Germinal center (tissue), 1 donor: ENCODE measurements at places on chromosomes 12 and 14.

DNA sequence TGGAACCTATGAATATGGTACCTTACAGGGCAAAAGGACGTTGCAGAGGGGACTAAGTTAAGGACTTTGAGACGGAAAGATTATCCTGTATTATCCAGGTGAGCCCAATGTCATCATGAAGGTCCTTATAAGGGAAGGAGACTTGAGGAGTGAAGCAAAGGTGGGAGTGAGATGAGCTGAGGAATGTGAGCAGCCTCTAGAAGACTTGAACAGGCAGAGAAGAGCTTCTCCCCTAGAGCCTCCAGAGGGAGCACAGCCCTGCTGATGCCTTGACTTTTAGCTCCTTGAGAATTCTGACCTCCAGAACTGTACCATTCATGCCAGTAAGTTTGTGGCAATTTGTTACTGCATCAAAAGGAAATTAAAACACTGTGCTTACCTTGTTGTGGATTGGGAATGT lies 41.8 kb upstream of the DCD start:
- no peak for DNase-seq

DNA sequence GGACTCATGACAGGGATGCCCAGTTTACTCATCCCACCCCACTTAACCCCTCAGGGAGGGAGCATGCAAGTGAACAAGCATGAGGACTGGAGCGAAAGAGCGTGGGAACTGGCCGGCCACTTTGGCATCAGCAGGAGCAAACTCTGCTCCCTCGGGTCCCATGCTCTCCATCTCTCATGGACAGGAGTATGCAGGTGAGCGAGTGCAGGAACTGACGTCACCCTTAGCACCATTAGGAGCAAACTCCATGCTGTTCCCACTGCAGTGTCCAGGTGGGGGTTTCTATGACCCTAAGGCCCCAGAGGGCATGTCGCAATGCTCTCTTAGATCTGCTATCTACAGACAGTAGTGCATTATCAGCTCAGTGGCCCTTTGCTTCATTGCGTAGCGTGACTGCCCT lies 821.8 kb upstream of the LRFN5 start:
- no peak for DNase-seq

DNA sequence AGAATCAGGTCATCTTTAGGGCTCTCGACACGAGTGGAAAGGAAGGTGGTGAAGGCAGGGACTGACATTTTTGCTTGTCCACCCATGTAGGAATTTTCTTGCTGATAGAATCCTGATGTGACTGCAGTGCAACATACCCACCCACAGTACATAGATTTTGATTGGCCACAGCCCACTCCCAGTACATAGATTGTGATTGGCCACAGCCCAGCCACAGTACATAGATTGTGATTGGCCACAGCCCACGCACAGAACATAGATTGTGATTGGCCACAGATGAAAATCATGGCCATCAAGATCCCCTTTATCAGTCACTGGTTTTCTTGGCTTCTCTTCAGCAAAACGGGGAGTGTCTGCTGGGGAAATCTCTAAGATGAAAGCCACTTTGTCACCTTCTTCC lies 1041.5 kb downstream of the AACS start:
- no peak for DNase-seq

DNA sequence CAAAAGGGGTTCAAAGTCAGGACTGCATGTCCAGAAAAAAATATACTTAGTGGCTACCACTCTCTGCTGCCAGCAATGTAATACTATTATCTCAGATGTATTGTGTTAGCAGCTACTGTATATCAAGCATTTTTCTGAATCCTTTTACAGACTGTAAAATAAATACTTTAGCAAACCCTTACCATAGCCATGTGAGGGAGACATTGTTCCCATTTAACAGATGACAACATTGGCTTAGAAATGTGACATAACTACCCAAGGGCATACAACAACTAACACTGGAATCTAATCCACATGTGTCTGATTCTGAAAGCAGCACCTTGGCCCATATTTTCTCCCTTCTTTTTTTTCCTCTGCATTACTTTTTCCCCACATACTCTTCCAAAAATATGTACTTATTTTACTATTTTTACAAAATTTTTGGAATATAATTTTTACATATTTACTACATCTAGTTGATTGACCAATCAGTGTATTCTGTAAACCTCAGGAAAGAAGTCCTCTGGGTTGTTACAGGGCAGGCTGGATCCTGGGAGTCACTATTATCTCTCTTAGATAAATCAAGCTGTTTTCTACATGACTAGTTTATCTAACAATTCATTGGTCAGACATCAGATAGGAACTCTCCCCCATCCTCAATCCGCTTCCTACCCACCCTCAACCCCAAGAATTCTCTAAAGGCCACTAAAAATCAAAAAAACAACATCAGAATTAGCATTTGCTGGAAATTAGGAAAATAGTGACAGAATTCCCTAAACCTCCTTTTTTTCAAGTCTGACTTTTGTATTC lies 154.1 kb downstream of the BTG1 start:
- DNase-seq = peak; percentile 5

DNA sequence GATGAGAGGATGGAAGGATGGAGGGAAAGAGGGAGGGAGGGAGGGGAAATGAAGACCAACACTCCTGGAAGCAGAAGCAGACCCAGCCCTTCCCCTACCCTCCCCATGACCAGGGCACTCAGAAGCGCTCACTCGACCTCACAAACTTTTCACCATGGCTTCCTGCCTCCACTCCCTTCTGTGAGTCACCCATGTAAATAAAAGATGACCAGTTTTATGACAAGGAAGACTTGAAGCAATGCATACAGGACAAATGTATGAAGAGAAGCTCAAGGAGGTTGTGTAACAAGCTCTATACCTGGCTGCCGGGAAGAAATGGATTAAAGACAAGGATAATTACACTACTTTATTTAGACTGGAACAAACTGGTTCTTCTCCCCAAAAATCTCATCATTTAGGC lies 63.8 kb downstream of the CDC42BPB start:
- DNase-seq = no peak

GRCh38 chr12:57719777-57720605 lies 18.6 kb downstream of the AGAP2 start:
- DNase-seq = no peak

DNA sequence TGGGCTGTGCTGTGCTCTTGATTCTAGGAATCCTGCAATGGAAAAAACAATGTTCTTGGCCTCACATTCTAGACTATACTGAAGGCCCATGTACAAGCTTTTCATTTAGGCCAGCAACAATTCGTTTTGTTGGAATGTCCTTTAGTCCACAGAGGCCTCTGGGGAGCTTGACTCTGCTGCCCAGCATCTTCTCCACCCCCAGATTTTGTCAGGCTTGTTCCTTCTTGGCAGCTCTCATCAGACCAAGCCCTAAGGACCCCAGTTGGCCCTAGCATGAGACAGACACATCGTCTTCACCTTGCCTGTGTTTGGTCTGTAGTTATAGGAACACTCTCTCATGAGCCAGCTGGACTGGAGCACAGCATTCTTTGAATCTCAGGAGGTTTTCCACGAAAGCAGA lies 300.1 kb downstream of the VRK1 start:
- DNase-seq = no peak

- no peak for DNase-seq
Observed at GRCh38 chr12:107605293-107605692, 80.3 kb upstream of the PWP1 start.

DNA sequence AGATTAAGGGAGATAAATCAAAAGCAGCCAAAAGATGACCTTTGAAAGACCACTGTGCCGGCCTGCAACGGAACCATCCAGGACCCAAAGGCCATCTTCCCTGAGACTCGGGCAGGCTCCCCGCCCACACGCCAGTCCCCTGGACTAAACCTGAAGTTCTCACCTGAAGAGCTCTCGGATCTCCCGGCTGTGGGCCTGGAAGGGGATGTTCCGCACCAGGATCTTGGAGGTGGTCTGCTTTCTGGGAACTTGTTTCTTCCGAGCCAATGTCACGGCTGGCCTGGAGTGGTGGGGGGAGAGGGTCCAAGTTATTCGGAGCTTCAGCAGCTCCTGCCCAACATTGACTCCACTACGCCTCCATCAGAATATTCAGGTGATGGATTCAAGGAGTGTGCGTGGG lies 51.3 kb downstream of the RBM19 start:
- no peak for DNase-seq

- no peak for DNase-seq
Observed at GRCh38 chr12:115984616-115985015, 292.9 kb downstream of the MED13L start.

GRCh38 chr12:71007020-71007419 lies 86.5 kb upstream of the PTPRR start:
- no peak for DNase-seq

GRCh38 chr14:51335531-51335930 lies 95.5 kb downstream of the TMX1 start:
- DNase-seq = no peak

DNA sequence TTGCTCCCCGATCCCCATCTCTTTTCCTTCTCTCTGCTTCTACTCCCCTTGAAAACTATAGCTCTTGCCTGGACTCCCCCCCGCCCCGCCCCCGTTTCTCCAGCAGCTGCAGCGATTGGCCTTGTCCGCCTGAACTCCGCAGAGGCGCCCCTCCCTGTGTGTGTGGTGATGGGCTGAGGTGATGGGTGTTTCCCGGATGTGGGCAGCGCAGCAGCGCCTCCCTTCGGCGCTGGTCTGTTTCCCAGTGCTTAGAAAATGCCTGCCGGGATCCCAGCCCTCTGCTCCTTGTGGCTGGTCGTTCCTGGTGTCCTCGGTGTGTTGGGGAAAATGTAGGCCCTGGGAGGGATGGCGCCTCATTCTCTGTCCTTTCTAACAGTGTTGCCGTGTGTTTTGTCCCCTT lies 43.3 kb downstream of the GALNT8 start:
- DNase-seq = no peak

GRCh38 chr12:68980476-68981212 lies 47.7 kb upstream of the CPM start:
- DNase-seq = no peak

DNA sequence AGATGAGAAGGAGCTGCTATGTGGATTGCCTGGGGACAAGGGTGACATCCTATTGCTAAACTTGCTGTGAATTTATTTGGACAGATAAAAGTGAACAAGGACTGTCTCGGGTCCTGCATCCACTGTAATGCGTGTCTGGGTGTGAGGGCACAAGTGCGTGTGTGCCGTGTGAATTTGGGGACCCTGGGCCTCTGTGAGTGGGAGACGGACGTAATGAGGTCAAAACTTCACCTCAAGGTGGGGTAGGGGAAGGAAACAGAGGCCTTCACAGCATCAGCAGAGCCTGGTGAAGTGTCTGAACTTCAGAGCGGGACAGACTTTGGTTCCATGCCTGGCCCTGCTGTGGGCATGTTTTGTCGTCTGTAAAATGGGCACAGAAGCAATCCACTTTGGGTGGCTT lies 14.8 kb downstream of the ASB2 start:
- no peak for DNase-seq

DNA sequence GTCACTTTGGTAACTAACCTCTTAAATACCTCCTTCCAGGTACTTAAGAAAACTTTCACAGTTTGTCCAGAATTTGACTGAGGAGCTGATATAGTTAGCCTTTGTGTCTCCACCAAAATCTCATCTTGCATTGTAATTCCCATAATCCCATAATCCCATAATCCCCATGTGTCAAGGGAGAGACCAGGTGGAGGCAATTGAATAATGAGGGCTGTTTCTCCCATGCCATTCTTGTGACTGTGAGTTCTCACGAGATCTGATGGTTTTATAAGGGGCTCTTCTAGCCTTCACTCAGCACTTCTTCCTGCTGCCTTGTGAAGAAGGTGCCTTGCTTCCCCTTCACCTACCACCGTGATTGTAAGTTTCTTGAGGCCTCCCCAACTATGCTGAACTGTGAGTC lies 7.8 kb upstream of the NOVA1 start:
- no peak for DNase-seq

- DNase-seq = peak; percentile 60
Observed at GRCh38 chr12:62435303-62436163, 31.1 kb upstream of the MON2 start.

DNA sequence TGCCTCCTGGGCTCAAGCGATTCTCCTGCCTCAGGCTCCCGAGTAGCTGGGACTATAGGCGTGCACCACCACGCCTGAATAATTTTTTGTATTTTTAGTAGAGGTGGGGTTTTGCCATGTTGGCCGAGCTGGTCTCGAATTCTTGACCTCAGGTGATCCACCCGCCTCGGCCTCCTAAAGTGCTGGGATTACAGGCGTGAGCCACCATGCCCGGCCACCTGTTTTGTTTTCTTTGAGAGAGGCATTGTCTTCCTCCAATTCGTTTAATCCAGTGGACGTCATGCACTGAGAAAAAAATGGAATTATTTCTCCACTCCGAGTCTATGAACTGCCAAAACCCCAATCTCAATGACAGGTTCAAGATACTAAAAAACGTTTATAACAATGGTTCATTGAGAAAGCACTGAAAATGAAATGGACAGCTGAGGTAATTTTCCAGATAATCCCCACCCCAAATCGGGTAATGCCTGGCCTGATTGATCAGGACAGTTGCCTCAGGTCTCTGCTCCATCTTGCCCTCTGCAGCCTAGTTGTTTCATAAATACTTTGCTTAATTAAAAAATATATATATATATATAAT lies 132.7 kb upstream of the PARP11 start:
- no peak for DNase-seq
